ENCODE measurements at places on chromosomes 6 and 20.
A peak's percentile ranks its signal among the peaks of the same experiment; 100 is the strongest.

GRCh38 chr6:83443516-83443915 is 12.7 kb upstream of the ME1 start:
- no peak for DNase-seq

DNA sequence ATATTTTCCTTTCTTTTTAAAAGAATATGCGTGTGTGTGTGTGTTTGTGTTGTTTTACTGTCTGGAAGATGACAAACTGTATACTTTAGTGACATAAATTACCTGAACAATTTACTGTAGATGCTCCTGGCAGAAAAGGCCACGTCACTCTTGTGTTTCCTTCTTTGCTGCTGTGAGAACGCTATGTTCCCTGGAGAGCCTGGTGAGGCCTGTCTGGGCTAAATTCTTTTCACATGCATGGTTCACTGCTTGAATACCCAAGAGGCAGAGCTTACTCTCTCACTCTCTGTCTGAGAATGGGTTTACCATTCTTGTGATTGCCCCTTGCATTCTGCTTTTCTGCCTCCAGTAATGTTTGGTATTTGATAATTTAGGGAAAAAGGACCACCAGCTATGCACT is 64.3 kb downstream of the EDN1 start:
- DNase-seq, result peak; percentile 56

- no peak for DNase-seq
Observed at GRCh38 chr20:50786703-50787102, 8.2 kb upstream of the BCAS4 start.

GRCh38 chr6:95545226-95545625 is 32.1 kb upstream of the MANEA start:
- DNase-seq, result no peak

- no peak for DNase-seq
Observed at GRCh38 chr6:166589337-166589731, 2.9 kb upstream of the RAMACL start.

GRCh38 chr20:21272279-21272678 is 30.9 kb upstream of the XRN2 start:
- DNase-seq, result no peak

GRCh38 chr6:2103765-2104523 is 141.5 kb downstream of the GMDS start:
- DNase-seq, result no peak

GRCh38 chr20:51886341-51886740 is 84.0 kb upstream of the SALL4 start:
- DNase-seq, result no peak

DNA sequence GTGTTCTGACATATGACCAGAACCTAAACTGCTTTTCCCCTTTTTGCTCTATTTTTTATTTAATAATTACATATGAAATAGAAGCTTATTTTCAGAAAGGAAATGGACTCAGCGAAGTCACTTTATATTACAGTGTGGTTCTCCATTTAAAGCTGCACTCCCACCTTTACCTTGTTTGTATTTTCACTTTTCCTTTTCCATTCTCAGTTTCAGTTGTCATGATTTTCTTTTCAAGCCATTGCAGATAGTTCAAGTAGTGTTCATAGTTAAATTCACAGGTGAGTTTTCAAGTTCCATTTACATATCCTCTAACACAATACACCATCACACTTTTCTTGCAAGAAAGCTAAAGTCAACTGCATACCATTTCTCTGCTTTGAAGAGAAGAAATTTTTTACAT is 400.2 kb downstream of the HACE1 start:
- DNase-seq, result no peak

GRCh38 chr6:133396233-133396983 is 155.3 kb downstream of the EYA4 start:
- DNase-seq, result no peak

DNA sequence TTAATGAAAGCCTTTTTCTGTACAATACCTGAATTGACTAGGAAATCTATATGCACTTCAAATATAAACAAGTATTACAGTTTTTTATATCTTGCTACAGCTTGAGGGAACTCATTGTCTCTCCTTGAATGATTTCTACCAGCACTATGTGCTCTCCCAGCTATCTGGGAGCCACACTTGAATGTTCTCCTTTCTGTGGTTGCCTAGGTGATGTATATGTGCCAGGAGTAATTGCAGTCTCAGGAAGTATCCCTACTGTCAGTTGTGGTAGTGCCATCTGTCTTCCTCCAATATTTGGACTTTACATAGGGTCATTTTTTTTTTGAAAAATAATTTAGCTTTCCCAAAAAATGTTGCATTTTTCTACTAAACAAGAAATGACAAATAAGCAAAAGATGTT is 288.0 kb upstream of the PLCB4 start:
- DNase-seq, result no peak

DNA sequence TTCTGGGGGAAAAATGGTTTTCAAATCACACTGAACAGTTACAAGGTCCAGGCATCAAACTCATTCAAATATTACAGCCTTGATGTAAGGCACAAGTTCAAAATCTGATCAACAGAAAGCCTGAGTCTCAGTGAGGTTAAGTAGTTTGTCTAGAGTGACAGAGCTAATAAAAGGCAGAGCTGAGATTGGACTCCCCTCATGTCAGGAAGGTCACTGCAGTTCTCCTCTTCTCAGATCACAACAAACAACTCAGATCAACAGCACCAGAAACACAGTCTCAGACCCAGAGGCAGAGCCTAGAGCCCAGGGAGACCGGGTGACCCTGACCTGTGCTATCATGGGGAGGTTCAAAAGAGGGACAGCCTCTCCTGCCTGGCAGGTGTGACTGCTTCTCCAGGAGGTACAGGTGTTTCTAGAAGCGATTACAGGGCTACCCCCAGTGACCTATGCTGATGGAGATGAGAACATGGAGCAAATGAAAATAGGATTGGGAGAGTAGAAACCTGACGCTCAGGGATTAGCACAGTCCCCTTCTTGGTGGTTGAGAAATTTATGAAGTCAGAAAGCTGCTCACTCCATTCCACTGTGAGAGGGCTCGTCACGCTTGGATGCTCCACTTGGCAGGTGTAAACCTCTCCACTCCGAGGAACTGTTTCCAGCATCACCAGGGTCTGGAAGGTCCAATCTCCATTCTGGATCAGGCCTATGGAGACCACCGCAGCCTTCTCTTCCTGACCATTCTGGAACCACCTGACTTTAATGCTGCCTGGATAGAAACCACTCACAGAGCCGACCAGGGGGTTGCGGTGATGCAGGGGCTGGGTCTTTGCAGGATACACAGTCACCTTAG is 24.3 kb upstream of the HLA-DRB5 start:
- DNase-seq, result no peak

GRCh38 chr6:170067181-170067641 is 223.7 kb downstream of the DLL1 start:
- DNase-seq, result no peak

- DNase-seq, result peak; percentile 3
Observed at GRCh38 chr6:117317261-117317660, 51.9 kb downstream of the VGLL2 start.
